ENCODE measurements at places on chromosomes 11 and 22.

DNA sequence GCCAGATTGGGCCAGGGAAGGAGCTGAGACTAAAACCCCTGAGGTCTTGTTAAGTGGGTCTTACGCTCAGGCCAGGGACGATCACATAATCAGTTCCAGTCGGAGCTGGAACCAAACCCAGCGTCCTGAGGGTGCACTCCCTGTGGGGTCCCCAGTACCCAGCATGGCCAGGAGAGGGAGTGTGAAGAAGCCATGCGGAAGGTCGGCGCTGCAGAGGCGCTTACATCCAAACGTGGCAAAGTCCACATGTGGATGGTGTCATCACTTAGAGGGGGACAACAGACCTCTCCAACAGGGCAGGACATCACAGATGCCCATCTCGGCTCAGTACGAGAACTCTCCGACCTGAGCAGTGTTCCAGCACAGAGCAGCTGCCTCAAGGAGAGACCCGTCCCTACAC is 8.3 kb downstream of the ATP5MGL start:
- no peak for DNase-seq

DNA sequence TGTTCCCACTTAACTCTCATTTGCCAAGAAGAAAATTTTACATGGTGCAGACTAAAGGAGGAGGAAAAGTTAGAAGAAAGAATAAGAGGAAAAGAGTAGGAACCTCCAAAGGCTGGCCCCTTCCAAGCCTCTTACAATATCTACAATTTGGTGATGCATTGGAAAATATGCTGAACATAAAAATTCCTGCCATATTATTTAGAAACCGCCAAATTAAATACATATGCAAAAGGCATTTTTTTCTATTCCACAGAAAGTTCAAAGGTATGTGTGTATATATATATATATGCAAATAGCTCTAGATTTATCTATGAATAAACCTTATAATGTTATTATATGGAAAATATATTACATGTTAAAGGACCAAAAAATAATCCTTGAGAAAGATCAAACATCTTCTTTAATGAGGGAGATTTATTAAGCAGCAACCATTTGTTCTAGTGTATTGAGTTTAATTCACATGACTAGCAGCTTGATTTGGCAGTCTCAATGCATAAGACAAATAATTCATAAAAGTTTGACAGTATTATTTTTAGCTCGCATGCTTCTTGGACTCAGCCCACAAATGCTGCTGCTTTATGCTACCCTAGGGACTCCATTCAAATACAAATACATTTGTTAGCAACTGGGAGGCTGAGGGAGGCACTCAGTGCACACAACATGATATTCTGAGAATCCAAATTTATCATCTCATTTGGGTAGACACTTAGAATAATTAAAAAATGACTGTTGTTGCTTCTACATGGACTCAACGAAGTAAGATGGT is 184.9 kb downstream of the SBF2 start:
- no peak for DNase-seq

GRCh38 chr22:37173709-37174108 is 14.3 kb downstream of the C1QTNF6 start:
- DNase-seq = no peak

DNA sequence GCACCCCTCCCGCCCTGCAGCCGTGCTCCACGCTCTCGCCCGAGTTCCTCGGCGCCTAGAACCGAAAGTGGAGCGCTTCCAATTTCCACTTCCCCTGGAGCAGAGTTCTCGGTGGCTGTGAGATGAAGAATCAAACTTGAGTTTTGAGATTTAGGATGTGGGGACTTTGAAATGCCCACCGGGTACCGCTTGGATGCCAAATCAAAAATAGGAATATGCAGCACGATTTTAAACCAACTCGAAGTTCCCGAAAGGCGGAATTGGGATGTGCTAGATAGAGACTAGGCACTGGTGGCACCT is 569 bp downstream of the POLA2 start:
- no peak for DNase-seq

GRCh38 chr11:33646629-33647028 is 54.0 kb downstream of the C11orf91 start:
- DNase-seq = no peak

DNA sequence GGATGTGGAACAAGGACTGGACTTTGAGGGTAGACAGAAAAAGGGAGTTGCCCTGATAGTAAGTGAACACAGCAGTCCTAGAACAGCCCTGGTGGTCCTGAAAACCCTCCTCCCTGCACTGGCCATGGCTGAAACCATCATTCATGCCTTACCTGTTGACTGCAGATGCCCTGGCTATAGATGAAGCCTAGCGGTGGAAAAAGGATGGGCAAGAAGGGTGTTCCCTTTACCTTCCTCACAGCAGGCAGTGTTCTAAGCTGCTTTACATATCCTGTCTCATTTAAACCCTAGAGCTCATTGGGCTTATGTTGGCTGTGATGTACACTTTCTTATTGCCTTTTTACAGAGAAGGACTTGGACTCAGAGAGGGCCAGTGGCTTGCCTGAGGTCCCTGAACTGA is 133.6 kb downstream of the C11orf91 start:
- no peak for DNase-seq

DNA sequence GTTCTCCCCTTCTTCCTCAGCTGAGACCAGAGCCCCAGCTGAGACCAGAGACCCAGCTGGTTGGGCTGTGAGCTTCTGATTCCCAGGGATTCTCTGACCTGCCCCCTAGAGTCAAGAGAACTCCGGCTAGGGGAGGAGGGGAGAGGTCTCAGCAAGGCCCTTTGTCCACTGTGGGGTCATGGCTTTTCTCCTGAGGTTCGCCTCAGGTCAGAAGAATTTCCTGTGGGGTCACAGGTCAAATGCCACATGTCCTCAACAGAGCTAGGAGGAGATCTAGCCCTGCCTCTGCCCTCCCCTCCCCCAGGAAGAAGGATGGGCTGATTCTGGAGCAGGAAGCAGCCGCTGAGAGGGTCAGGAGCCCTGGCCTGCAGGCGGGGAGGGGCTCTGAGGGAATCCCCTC is 23.7 kb downstream of the HTR3A start:
- DNase-seq = no peak

GRCh38 chr22:49027368-49027670 is 800.4 kb downstream of the BRD1 start:
- DNase-seq = no peak

DNA sequence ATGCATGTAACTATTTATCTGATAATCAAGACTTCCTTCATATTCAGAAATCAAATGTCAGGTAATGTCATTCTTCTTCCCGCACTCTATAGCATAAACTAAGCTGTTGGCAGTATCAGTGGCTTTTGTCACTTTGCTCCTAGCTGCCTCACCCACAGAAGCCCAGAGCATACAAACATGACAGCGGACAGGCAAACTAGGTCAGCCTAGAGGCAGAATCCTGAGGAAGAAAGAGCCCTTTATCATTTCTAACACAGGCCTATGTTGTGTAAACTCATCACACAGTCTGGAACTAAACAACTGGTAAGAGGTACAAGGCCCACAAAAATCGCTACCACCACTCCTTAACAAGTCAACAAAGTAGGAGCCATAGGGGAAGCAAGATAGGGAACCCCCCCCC is 21.0 kb downstream of the GUCY1A2 start:
- no peak for DNase-seq

DNA sequence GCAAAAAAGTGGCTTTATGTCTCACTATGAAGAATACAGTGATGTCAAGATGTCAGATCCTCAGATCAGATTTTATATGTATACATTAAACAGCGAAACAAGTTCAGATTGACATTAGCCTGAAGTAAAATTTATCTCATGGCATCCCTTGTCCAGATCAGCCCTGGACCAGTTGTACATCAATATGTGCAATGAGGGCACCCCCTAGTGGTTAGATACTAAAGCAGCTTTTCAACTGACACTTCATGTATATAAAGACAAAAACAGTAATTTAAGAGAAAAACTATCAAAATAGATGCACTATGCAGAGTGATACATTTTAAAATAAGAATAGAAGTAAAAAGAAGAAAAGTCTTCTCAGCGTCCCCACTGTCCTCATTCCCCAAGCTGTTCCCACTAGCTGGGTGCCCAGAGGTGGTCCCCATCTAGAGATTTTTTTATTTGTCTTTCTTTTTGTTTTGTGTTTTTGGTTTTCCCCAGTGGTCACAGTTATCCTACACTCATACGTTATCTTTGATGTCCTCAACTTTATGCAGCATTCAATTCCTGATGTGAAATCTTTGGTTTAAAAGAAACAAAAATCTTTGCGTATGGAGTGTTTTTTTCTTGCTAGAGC is 2193.4 kb upstream of the RAG2 start:
- DNase-seq = no peak

DNA sequence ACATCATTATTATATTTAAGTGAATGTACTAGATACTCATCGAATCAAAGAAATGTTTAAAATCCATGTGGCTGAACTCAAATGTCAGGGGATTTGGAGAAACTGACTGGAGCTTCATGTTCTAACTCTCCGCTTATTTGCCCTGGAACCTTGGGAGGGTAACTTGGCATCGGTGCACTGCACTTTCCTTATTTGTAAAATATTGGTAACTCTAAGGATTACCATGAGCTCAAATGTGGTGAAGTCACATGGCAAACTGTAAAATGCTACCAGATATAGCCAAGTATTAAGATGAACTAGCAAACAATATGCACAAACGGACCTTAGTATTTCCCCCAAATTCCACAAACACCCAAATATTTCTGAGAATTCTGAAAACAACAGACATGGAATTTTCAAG is 75.6 kb downstream of the ETS1 start:
- DNase-seq = no peak

- DNase-seq = no peak
Observed at GRCh38 chr11:78907636-78908035, 333.0 kb upstream of the NARS2 start.

- no peak for DNase-seq
Observed at GRCh38 chr11:67584205-67584880, 731 bp downstream of the GSTP1 start.

GRCh38 chr22:35634015-35634414 is 14.2 kb upstream of the APOL6 start:
- no peak for DNase-seq

GRCh38 chr11:66922551-66922950 is 35.6 kb downstream of the PC start:
- DNase-seq = no peak

DNA sequence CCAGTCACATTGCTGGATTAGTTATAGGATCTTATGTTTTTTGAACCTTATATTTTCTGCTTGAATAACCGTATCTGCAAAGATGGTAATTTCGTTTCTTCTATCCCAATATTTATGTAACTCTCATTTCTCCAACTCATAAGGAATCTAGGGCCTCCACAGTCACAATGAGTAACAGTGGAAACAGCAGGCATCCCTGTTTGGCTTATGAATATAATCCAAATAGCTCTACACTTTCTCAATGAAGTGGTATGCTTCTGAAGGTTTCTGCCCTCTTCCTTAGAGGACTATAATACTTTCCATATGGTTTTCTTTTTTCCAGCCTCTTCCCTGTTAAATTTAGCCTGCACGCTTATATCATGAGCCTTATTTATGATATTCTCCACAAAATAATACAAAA is 16.5 kb downstream of the ATP6V1E1 start:
- no peak for DNase-seq

DNA sequence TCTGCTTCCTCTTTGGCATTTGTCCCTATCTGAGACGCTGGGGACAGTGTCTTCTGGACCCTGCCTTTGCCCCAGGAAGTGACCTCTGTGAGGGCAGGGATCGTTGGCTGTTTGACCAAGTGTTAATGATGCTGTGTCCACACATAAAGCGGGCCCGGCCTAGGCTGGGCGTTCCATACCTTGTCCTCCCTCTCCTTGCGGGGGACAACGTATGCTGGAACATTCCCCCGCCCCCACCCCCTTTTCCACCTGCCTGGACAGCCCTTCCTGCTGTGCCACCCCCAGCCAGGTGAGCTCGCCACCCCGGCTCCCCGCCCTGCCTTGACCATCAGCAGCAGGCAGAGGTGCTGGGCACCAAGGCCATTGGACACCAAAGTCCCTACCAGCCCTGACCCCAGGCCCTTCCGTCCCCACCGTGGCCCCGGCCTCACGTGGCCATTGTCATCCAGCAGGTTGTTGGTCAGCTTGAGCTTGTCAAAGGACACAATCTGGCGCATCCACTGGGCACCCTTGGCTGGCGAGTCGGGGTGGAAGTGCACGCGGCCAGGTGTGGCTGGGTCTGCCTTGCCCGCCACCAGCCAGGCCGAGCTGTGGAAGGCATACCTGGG is 4.1 kb upstream of the NUDT8 start:
- DNase-seq = no peak

GRCh38 chr22:27772984-27773498 is 28.5 kb downstream of the MN1 start:
- no peak for DNase-seq

GRCh38 chr11:69383372-69384250 is 89.7 kb downstream of the MYEOV start:
- no peak for DNase-seq

DNA sequence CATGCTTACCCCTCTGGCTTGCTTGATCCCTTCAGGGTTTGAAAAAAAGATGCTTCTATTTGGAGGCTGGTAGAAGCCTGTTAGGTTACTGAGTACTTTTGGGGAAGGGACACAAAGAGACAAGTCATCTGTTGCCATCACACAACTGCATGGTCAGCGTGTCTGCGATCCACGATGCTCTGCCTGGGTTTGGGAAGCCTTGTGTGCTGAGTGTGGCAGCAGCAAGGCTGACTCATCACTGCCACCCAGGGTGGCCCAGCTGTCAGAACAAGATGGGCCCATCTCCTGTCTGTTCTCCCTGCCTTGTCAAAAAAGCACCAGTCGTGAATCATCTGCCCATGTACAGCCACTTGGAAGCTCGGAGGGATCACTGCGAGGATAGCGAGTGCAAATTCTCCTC is 26.2 kb downstream of the UBASH3B start:
- no peak for DNase-seq

Data from activated CD8-positive, alpha-beta memory T cell treated with anti-CD3 and anti-CD28 coated beads for 4 hours (primary cell).